AG09309 (cell line): ENCODE measurements at places on chromosomes 12 and 14.

DNA sequence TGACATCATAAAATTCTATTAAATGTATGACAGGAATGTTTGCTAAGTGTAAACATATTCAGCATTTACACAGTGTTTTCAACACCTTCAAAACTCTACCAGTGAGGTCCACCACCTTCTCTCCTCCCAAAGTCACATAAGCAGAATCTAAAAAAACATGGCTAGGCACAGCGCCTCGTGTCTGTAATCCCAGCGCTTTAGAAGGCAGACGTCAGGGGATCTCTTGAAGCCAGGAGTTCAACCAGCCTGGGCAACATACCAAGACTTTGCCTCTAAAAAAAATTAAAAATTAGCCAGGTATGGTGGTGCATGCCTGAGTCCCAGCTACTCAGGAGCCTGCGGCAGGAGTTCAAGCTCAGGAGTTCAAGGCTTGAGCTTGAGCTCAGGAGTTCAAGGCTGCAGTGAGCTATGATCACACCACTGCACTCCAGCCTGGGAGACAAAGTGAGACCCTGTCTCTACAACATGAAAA, 30.0 kb downstream of the NUMB start:
- no peak for DNase-seq

- no peak for DNase-seq
Observed at GRCh38 chr12:19387161-19387560, 52.1 kb upstream of the AEBP2 start.

DNA sequence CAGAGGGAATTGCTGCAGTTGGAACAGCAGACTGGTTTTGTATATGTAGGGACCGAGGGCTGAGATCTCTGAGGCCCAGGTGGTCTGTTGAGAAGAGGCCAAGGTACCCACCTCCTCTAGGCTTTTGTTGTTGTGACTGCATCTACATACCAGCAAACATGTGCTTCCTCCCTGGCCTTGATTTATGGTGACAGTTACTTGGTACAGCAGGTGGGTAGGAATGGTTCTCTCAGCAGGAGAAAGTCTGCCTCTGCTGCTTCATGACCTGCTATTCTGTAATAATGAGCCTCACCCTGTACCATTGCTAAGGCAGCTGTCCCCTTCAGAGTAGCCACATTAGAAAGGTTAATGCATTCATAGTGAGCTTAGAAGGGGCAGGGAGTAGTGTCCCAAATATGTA, 196.7 kb upstream of the PELI2 start:
- DNase-seq = no peak

- peak; percentile 53 for DNase-seq
Observed at GRCh38 chr12:42725809-42726208, 136.3 kb upstream of the PRICKLE1 start.

- DNase-seq = no peak
Observed at GRCh38 chr12:108816652-108817335, 40.6 kb downstream of the SSH1 start.

DNA sequence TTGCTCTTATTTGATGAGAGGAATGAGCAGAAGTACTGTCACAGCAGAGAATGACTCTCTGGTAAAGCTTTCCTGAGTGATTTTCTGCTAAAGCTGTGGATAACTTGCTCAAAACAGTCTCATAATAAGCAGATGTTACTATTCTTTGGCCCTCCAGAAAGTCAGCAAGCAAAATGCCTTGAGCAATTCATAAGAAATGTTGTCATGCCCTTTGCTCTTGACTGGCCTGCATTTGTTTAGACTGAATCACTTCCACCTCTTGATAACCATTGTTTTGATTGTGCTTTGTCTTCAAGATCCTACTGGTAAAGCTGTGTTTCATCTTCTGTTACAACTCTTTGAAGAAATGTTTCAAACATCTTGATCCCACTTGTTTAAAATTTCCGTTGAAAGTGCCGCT, 457.9 kb upstream of the FOXG1 start:
- DNase-seq = no peak

- no peak for DNase-seq
Observed at GRCh38 chr12:100497105-100497795, 23.6 kb downstream of the NR1H4 start.

- DNase-seq = no peak
Observed at GRCh38 chr12:124445121-124445718, 122.2 kb downstream of the NCOR2 start.

DNA sequence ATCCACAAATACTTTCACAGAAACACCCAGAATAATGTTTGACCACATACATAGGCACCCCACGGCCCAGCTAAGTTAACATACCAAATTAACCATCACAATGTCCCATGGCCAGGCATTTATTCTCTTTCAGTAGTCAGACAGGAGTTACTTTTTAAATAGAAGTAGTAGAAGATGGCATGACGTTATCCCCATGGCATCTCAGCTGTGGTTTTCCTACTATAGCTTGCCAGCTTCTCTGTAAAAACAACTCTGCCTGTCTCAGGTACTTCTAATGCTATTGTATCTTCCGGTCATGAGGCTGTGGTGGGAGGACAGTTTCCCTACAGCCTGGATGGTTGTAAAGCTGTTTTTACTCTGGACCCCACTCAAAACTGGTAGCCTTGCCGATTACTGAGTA, 19.3 kb downstream of the CTSG start:
- no peak for DNase-seq

DNA sequence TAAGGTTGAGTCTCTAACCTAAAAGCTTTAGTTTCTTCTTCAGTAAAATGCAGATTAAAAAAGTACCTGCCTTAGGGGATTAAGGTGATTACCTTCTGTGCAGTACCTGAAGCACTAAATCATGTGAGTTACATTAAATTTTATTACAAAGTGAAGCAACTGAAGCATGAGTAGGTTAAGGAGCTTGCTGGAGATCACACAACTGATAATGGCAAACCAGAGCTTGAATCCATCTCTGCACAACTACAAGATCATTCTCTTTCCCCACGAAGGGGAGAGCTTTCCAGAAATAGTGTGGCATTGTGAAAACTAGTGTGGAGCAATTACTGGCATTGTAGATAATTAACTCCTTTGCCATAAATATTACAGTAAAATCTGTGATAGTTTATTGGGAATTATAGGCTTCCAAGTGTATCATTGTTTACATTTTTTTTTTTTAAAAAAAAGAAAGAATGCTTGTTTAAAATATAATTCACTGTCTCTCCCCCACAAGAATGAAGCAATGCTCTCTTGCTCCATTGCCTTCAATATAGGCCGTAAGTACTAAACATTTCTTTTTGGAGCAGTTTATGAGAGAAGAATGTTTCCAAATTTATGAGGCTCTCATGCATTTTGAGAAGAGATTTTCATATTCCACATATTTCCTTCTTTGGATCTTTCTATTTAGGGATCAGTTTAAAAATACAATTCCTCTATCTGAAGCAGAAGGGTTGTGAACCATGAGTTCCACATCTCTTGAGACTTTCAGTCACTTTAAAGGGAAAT, 20.5 kb downstream of the SLC38A2 start:
- no peak for DNase-seq

DNA sequence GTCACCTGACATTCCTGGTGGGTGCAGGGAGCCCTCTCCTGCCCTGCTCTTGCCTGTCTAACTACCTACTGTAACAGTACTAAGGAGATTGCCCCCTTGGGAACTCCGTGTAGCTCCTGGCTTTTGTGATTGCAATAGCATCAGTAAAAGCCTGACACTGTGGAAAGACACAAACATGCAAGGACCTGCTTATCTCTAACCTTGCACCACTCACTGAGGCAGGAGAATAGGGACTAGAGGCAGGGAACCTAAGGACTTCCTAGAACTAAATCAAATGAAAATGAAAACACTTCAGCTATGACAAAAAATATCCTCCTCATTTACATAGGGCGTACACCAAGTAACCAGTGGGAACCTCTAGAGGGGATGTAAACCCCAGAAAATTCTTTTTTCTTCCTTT, 28.5 kb downstream of the TUBA1A start:
- DNase-seq = no peak

DNA sequence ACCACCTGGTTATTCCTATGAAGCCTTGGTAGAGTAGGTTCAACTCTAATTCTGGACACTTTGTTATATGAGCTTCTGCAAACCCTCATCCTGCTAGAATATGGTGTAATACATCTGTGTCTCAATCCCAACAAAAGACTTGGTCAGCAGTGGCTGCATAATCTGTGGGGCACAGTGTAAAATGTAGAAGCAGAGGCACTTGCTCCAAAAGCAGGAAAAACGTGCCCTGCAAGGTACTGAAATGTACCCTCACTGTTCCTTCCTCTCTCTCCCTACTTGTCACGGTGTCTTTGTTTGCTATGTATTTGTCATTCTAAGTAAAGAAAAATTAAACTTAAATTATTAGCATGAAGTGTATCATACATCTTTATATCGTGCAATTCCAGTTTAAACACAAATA, 267.9 kb downstream of the BCL11B start:
- no peak for DNase-seq

- DNase-seq = no peak
Observed at GRCh38 chr12:64389154-64389553, 1.4 kb downstream of the C12orf56 start.

DNA sequence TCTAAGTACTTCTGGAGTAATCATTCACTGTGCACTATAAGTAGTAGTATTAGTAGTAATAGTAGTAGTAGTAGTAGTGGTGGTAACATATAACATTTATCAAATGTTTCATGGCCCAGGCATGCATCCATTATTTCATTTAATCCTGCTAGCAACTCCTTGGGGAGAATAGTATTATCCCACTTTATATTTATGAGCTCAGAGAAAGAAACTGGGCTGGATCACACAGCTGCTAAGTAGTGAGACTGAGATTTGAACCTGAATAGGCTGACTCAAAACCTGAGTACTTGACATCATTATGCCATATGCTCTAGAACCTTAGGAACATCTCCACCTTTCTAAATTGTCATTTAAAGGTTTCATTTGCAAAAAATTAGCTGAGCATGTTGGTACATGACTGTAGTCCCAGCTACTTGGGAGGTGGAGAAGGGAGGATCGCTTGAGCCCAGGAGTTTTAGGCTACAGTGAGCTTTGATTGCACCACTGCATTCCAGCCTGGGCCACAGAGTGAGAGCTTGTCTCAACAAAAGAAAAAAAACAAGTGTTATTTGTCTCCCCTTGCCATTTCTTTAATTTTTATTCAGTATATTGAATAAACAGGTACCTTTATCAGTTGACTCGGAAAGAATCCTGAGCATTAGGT, 11.4 kb upstream of the NID2 start:
- DNase-seq = no peak

DNA sequence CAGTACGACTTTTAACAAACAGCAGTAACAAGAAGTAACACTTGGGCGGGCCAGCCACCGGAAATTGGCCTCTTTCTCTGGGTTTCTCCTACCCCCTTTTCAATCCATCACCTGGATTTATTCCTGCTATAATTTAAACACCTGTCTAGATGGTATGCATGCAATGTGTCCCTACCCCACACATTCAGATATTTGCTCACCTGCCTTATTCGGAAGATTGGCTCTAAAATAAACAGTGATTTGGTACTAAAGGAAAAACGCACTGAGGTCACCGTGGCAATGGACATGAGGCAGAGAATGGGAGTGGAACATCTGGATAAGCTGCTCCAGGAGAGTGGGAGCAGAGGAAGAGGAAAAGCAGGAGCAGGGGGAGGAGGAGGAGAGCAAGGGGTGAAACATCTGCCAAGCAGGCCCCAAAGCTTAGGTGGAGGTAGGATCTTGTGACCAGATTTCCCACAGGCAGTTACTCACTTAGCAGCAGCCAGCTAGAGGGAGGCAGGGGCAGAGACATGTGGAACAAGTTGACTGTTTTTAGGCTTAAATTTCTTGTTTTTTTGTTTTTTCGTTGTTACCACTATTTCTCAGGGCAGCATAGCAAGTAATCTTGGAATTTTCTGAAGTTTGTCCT, 150.9 kb downstream of the TTLL5 start:
- DNase-seq = no peak

DNA sequence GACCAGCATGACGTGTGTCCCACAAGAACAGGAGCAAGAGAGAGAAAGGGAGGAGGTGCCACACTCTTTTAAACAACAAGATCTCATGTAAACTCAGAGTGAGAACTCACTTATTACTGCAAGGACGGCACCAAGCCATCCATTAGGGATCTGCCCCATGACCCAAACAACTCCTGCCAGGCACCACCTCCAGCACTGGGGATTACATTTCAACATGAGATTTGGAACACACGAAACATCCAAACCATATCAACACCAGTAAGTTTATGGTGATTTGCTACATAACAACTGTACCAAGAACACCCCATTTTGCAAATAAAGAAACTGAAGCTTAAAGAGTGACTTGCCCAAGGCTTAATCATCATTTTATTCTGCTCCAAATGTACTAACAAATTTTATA, 23.7 kb upstream of the OR6J1 start:
- DNase-seq = no peak

GRCh38 chr12:5864301-5864700, 80.8 kb downstream of the ANO2 start:
- no peak for DNase-seq

GRCh38 chr14:73802431-73803188, 49.0 kb upstream of the PTGR2 start:
- no peak for DNase-seq

DNA sequence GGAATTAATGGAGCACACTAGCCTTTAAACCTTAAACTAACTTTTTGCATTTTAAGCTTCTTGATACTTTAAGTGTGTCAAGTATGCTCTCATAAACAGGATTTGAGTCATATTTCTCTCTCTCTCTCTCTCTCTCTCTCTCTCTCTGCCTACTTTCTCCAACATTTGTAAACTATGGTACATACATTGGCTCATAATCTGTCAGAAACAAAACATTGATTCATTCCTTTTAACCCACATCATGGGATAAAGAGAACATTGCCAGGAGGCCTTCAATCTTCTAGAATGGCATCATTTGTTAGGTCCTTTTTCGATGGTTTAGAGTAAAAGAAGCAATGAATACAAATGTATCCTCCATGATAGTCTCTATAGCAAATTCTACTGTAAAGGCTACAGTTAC, 81.6 kb upstream of the RERGL start:
- DNase-seq = peak; percentile 49

DNA sequence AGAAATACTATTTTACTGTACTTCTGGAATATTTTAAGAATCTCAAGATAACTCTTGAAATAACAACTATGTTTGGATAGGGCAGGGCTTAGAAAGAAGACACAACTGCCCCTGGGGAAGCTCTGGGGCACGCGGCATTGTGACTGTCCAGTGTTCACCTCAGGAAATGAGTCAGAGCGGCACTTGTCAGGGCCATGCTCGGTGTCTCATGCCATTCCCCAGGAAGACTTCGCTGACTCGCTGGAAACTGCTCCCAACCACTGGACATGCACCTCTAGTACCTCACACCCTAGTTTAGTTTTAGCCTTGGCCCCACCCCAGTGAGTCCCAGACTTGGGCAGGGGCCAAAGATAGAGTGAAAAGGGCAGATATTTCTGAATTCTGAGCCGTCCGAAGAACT, 192.0 kb downstream of the TTC7B start:
- no peak for DNase-seq

GRCh38 chr12:86601550-86602308, 345.5 kb upstream of the MGAT4C start:
- DNase-seq = no peak

DNA sequence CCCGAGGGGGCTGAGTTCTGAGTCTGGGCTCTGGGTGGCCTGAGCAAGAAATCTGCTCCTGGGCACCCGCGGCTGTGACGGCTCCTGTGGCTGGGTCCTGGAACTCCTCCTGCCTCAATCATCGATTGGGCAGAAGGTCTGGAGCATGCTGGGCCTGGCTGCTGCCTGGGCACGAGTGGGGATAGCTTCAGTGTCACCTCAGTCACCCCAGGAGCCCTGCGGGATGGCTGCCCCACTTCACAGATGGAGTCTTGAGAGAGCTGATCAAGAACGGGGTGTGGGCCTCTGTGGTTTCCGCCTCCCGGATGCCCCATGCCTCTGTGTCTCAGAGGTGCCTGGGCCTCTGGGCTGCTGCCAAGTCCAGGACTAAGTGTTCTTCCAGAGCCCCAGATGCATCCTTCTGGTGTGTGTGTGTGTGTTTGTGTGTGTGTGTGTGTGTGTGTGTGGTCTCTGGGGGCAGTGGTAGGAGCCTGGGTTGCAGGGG, 185.6 kb upstream of the C14orf180 start:
- DNase-seq = no peak
